CD14-positive monocyte (primary cell): ENCODE measurements at places on chromosomes 6 and 20. TPM values are rescaled to one million over a fixed set of nuclear protein-coding genes. Genes with fewer than 3 reads are reported as not detected.

RBCK1 gene
- polyA plus RNA-seq: 110 and 130 TPM in 2 replicates

DEFB123 gene
- not detected for polyA plus RNA-seq

PRRT1 gene
- not detected for polyA plus RNA-seq

RIMS4 gene
- polyA plus RNA-seq: not detected

SLC2A10 gene
- polyA plus RNA-seq: not detected

PNPLA1 gene
- polyA plus RNA-seq: 3.9 TPM

ZKSCAN8 gene
- polyA plus RNA-seq: 2.7 and 7.9 TPM in 2 replicates

CCDC170 gene
- 2.5 and 4.2 TPM in 2 replicates for polyA plus RNA-seq

MAS1 gene
- not detected in 2 replicates for polyA plus RNA-seq

TNXB gene
- polyA plus RNA-seq: not detected

GSTA4 gene
- polyA plus RNA-seq: 0.18 and 0.36 TPM in 2 replicates

F13A1 gene
- polyA plus RNA-seq: 18.2 and 49.0 TPM in 2 replicates

TOX2 gene
- 0.39 TPM for polyA plus RNA-seq

CDSN gene
- not detected for polyA plus RNA-seq

BANF2 gene
- not detected for polyA plus RNA-seq

PKHD1 gene
- polyA plus RNA-seq: not detected in 2 replicates

SERAC1 gene
- polyA plus RNA-seq: 4.3 TPM

SIRPA gene
- polyA plus RNA-seq: 28.4 TPM

TMEM14B gene
- 141 TPM for polyA plus RNA-seq

TBX18 gene
- 0.01 TPM in 1 of 2 replicates, not detected in the other for polyA plus RNA-seq

ACSS1 gene
- polyA plus RNA-seq: 32.0 TPM

SYTL3 gene
- polyA plus RNA-seq: 12.7 and 18.7 TPM in 2 replicates

ZNF343 gene
- polyA plus RNA-seq: 1.3 TPM

TNF gene
- 7.1 and 13.1 TPM in 2 replicates for polyA plus RNA-seq

RSPO3 gene
- polyA plus RNA-seq: not detected

TAP2 gene
- 12.6 TPM for polyA plus RNA-seq

LAMA2 gene
- polyA plus RNA-seq: not detected

MAS1L gene
- not detected in 2 replicates for polyA plus RNA-seq

TFAP2C gene
- polyA plus RNA-seq: not detected in 2 replicates

ZNF322 gene
- 5.1 TPM for polyA plus RNA-seq

DEF6 gene
- 91.1 and 110 TPM in 2 replicates for polyA plus RNA-seq

MED23 gene
- 4.5 TPM for polyA plus RNA-seq

SGK2 gene
- 0.17 and 0.27 TPM in 2 replicates for polyA plus RNA-seq

GHRH gene
- polyA plus RNA-seq: not detected

LSM2 gene
- polyA plus RNA-seq: 26.0 and 29.2 TPM in 2 replicates

MROH8 gene
- polyA plus RNA-seq: 0.39 and 1.0 TPM in 2 replicates

ZNF831 gene
- polyA plus RNA-seq: 0.09 TPM

FABP7 gene
- polyA plus RNA-seq: not detected in 2 replicates

EPPIN gene
- polyA plus RNA-seq: not detected in 2 replicates

CRISP3 gene
- polyA plus RNA-seq: not detected in 2 replicates

FAM209A gene
- not detected for polyA plus RNA-seq
